Activated CD4-positive, alpha-beta T cell treated with anti-CD3 and anti-CD28 coated beads for 24 hours (primary cell): ENCODE measurements at places on chromosomes 3 and 15.
A peak's percentile ranks its signal among the peaks of the same experiment; 100 is the strongest.

DNA sequence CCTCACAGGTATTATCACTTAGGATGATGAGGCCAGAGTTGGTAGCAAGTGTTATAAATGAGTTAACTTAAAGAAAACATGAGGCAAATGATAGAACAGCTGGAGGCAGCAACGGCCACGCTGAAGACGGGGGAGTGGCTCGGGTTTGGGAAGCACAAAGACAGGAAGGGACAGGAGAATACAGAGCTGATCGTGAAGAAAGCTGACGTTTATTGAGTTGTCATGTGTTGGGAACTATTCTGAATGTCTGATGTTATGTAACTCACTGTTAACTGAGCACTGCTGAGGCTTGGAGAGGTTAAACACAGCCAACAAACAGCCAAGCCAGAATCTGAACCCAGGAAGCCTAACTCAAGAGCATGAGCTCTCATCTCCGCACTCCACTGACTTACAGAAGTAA is 42.3 kb downstream of the FGD5 start:
- DNase-seq: no peak

DNA sequence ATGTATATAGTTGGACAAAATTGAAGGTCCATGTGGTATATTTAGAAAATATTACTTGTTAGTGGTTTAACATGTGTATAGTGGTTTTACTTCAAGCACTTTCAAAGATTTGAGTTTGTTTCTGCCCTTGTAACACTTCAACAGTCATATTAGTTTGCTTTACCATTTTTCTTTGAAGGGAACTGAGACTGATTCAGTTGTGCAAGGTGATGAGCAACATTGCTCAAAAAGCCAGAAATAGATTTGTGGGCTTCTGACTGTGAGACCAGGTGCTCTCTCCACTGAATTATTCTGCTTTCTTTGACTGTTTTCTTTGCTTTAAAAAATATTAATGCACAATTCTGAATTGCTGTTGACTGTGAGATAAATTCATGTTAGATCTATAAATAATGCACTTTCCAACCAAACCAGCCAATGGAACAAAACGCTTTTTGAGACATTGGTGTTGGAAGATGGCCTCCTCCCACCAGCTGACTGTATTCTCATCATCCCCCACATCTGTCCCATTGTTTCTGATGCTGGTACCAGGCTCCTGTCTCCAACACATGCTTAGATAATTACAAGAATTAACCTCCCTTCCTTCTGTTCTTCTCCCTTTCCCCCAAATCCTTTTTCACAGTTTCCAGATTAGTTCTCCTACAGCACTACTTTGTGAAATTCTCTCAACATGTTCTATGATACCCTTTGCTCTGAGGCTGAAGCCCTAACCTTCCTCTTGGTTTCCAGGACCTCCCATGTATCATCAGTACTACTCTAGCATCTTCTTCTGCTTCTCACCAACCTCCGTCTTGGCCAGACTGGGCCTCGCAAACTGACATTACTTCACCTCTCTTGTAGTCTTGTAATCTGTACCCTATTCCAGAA is 27.9 kb downstream of the PLCL2 start:
- no peak for DNase-seq

GRCh38 chr3:86702381-86702958 is 288.5 kb downstream of the VGLL3 start:
- no peak for DNase-seq

DNA sequence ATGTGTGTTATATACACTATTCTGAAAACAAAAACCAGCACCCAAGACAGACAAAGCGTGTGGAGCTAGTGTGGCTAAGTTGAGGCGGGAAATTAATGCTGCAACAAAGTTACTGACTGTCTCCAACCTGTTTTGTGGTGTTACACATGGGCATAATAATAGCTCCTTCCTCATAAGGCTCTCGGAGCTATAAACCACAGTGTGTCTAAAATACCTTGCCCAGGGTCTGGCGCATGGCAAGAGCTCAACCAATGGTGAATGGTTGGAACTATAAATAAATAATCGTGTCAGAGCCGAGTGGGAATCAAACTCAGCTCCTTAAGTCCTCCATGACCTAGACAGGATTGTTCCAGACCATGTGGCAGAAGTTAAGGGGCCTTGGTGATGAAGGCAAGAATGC is 35.9 kb upstream of the TFRC start:
- DNase-seq: no peak

- no peak for DNase-seq
Measured at GRCh38 chr3:43288366-43288765, 2.0 kb downstream of the SNRK start.

DNA sequence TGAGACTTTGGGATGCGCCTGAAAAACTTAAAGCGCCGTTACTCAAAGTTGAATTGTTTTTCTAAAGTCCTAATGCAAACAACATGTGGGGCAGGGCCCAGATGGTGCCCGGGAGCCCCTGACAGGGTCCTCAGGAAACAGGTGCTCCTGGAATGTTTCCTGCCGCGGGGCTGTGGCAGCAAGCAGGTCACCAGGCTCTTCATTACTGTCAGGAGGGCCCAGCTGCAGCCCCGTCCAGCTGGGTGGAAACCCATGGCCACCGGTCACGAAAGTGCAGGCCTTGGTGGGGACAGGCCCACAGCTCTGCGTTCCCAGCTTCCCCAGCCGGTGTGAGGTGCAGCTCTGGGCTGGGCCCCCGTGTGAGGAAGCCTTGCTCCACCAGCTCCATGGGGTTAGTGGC is 63.9 kb upstream of the GATA2 start:
- no peak for DNase-seq

GRCh38 chr3:111848283-111848682 is 10.8 kb upstream of the PHLDB2 start:
- no peak for DNase-seq

DNA sequence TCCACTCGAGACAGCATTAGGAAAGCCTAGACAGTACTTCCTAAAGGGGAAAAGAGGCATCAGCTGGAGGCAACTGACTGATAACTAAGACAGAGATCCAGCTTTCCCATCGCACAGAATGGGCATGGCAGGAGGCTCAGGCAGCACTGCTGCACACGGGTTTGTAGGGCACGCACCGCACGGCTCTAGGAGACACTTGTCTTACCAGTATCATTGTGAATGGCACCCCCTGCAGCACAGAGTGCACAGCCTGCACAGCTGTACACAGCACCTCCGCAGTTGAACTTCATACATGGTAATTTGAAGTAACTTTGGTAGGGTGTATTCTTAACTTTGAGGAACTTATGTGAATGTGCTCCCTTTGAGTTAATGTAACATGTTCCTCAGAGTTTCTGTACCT is 281.6 kb downstream of the PLCL2 start:
- DNase-seq: no peak

DNA sequence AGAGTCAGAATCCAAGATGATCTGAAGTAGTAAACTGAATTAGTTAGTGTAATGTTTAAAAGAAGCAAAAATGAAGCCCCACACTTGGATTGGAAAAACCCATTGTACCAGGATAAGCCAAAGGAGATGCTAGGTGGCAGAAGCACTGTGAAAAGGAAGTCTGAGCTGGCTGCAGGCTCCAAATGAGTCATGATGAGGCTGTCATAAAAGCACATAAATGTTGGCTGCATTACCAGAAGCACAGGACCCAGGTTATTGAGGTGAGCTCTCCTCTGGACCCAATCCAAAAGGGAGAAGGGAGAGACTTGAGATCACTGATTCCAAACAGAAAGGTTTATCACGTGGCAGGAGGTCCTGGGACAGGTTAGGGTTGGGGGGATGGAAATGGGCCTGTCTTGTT is 3.2 kb upstream of the ACAN start:
- no peak for DNase-seq

GRCh38 chr3:27990837-27991236 is 250.6 kb upstream of the CMC1 start:
- DNase-seq: no peak

DNA sequence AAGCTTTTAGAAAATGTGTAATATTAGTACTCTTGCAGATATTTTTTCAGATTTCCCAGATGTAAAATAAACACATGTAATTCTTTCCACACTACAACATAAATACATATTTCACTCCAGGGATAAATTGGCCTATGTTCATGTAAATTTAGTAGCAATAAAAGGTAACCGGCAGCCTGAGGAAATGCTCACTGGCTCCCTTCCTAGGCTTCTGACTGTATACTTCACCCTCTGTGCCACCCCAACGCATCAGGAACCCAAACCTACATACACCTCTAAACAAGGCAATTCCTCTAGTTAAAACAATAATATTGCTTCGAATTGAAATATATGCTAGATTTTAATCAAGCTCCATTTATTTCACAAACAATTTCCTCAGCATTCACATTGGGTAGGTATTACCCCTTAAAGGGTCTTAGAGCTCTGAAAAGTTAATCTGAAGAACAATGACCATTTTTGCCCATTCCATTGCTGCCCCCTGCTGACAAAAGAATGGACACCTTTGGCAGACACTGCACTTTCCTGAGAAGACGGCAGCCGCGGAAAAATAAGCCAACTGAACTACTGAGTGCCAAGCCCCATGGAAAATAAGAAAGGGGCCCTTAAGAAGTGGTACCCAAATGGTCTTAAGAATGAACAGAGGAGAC is 212.5 kb downstream of the OSBPL10 start:
- peak; percentile 31 for DNase-seq

GRCh38 chr3:149234671-149235245 is 13.1 kb upstream of the CP start:
- no peak for DNase-seq

DNA sequence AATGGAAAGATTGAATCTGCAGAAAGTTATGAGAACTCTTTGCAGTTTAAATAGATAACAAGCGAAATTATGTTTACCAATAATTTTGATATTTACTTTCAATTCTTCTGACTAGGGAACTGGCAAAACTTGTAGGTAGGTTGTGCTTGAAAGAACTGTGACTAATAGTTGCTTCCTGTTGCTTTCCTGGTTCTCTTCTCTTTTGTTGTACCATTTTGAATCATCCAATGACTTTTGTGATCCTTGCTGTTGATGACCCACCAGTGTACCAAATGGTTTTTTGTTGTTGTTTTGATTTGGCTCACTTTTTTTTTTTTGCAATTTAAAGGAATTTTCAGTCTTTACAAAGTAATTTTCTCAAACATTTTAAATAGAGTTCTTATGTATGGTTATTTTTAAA is 64.9 kb upstream of the DCBLD2 start:
- no peak for DNase-seq

DNA sequence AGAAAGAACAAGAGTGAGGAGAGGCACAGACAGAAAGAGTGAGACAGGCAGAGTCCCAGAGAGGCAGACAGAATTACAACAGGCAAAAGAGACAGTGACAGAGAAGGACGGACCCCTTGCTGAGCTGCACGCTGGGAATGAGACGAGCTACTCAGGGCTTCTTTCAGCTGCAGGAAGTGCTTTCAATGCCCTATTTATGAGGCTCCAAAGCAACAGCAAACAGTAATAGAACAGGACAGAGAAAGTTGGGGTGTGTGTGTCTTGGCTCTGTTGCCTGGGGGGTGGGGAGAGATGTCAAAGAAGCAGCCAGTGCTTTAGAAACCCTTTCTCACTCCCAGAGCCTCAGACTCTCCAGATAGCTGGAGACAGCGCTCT is 502 bp upstream of the TIMP4 start:
- no peak for DNase-seq

DNA sequence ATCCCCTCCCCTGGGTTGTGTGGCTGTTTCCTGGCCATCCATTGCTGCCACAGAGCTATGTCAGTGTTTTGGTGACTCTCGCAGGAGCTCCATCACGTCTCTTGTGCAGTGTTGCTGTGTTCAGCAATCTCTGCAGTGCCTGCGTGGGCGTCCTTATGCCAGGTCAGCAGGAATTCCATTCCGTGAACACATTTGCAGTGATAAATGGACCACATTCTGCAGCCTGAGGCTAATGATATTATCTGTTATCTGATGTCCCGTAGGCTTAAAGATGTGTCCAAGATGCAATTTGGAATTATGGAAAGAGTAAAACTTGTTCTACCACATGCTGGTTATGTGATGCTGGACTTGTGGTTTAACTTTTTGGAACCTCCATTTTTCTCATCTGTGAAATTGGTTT is 25.5 kb upstream of the COL6A6 start:
- DNase-seq: no peak

GRCh38 chr3:27536491-27536890 is 52.3 kb upstream of the SLC4A7 start:
- DNase-seq: no peak

- no peak for DNase-seq
Measured at GRCh38 chr3:98824256-98824655, 61.1 kb downstream of the ST3GAL6 start.

DNA sequence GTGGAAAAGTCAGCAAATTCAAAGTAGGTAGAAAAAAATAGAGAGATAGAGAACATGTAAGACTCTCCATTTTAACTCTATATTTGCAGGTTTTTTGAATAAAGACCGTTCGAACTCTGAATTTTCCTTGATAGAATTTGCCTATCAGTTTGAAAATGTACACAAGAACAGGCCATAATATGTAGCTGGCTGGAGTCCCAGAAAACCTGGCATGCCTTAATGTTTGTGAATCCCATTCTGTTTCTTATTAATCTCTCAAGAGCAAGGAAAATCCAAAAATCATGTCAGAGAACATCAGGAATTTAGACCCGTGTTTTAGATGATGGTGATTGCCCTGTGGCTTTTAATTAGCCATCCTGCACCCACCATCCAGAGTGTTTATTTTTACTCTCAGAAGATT is 7.2 kb upstream of the CFAP161 start:
- no peak for DNase-seq

GRCh38 chr15:29896062-29896461 is 73.8 kb upstream of the TJP1 start:
- no peak for DNase-seq

- DNase-seq: no peak
Measured at GRCh38 chr3:67686069-67686468, 31.7 kb upstream of the SUCLG2 start.

- no peak for DNase-seq
Measured at GRCh38 chr3:28678086-28678485, 329.5 kb upstream of the AZI2 start.

GRCh38 chr3:4845882-4846281 is 133.4 kb upstream of the BHLHE40 start:
- DNase-seq: no peak

DNA sequence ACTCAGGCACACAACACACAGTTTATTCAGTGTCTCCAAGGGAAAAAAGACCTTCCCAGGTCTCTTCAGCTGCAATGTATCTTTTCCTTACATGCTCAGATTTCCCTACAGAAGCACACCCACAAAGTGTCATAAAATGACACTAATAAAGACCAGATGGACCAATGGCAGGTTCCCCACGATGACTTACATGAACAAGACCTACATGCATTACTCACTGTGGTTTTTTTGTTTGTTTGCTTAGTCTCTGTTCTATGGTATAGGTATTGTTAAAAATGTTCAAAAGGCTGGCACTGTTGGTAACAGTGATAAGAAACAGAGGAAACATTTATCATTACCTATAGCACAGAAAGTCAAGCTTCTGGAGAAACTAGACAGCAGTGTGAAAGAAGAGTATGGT is 318.2 kb upstream of the TMCO5A start:
- no peak for DNase-seq

GRCh38 chr15:73210630-73211029 is 158.1 kb downstream of the HCN4 start:
- no peak for DNase-seq

- DNase-seq: no peak
Measured at GRCh38 chr15:93164409-93164808, 75.4 kb upstream of the RGMA start.
